ENCODE measurements at places on chromosomes 12 and 14.

GRCh38 chr14:81385886-81386285 is 14.2 kb downstream of the STON2 start:
- DNase-seq: no peak

- no peak for DNase-seq
These were observed 26.7 kb downstream of the NIN start for GRCh38 chr14:50804181-50804721.

DNA sequence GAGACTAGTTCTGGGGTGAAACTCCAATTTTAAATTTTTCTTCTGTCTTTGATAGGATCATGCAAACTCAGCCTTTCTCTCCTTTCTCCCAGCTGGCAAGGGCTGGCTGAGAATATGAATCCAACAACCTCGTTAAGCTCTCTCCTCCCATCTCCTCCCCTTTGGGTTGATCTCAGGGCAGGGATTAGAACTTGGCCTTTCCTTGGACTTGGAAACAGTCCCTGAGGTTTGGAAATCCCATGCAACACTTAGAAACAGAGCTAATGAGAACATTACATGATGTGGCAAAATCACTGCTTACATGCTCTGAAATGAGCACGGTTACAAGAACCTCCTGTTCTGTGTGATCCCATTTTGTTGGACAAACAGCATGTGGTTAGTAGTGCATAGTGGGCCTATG is 31.6 kb downstream of the ACACB start:
- no peak for DNase-seq

- DNase-seq: no peak
These were observed 145.1 kb downstream of the KIF26A start for GRCh38 chr14:104283197-104284106.

GRCh38 chr14:101630056-101630965 is 69.0 kb downstream of the DIO3 start:
- no peak for DNase-seq

DNA sequence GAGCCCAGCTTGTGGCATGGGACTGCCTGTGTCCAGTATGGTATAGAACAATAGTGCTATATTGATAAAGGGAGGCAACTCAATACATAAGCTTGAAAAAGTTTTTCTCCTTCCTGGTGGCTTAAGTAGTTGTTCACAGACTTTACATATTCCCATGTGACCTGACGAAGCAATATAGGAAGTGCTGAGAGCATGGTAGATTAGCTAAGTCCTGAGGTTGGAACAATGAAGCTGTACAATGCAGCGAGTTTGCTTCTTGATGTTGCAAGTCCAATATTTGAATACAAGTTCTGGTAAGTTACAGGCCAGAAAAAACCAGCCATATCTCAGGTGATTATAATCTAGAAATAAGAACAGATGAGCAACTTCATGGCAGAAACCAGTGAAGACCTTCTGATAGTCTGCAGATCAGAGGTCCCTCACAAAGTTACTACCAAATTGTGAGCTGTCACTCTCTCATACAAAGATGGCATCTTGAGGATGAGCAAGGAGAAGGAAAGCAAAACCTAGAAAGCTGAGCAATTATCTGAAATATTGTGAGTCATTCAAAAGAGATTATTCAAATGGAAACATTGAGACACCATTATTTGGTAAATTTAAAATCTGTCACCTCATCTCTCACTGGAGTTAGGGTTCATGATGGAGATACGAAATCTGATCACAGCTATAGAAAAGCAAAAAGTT is 72.9 kb upstream of the BTG1 start:
- no peak for DNase-seq

Data from anterior cingulate cortex (tissue), 58 donors.